ENCODE measurements at places on chromosomes 1 and 21. TPM values are rescaled to one million over a fixed set of nuclear protein-coding genes. Genes with fewer than 3 reads are reported as not detected.

RIIAD1 gene
- not detected for polyA plus RNA-seq

DNA sequence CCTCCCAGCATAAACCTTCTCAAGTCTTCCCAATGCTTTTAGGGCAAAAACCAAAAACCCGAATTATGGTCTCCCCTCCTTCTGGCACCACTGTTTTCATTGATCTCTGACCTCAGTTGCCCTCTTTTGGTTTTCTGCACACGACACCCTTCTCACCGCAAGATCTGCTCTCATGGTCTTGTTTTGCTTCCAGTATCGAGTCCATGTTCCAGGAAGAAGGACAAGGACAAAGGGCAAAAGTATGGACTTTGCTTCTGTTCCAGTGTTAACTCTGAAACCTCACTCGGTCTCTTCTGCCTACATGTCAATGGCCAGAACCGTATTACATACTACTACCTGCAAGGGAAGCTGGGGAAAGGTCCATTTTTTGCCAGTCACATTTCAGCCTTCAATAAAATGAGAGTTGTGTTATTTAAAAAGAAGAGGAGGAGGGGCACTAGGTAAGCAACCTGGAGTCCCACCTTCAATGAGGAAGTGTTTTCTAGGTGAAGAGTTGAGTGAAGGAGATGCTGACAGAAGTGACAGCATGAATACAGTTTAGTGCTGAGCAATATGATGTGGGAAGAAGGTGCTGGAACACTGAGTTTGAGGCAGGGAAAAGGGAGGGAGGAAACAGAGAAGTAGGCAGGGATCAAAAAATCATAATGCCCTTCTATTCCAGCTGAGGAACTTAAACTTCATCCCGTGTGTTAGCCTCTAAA is 183.4 kb downstream of the FGGY start:
- DNase-seq, result no peak

GRCh38 chr1:156140879-156141707 is 12.3 kb upstream of the SEMA4A start:
- DNase-seq, result no peak

GRCh38 chr1:45792744-45793143 is 10.7 kb upstream of the MAST2 start:
- no peak for DNase-seq

WLS gene
- 28.4 TPM for polyA plus RNA-seq

DNA sequence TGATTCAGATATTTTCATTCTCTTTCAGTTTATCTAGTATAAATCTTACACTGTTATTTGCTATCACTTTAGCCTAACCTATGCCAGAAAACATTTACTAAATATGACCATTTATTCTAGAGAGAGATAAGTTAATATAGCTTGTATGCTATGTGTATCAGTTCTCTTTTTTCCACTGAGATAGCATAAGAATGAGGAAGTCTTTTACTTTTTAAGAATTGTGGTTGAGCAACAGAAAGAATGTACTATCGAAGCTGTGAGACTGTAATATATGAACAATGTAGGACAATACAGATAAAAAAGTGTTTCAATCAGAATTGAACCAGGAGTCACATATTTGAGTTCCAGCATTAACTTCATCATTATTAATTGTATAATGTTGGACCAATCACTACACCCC is 479.9 kb upstream of the PLXNA2 start:
- DNase-seq, result no peak

DNA sequence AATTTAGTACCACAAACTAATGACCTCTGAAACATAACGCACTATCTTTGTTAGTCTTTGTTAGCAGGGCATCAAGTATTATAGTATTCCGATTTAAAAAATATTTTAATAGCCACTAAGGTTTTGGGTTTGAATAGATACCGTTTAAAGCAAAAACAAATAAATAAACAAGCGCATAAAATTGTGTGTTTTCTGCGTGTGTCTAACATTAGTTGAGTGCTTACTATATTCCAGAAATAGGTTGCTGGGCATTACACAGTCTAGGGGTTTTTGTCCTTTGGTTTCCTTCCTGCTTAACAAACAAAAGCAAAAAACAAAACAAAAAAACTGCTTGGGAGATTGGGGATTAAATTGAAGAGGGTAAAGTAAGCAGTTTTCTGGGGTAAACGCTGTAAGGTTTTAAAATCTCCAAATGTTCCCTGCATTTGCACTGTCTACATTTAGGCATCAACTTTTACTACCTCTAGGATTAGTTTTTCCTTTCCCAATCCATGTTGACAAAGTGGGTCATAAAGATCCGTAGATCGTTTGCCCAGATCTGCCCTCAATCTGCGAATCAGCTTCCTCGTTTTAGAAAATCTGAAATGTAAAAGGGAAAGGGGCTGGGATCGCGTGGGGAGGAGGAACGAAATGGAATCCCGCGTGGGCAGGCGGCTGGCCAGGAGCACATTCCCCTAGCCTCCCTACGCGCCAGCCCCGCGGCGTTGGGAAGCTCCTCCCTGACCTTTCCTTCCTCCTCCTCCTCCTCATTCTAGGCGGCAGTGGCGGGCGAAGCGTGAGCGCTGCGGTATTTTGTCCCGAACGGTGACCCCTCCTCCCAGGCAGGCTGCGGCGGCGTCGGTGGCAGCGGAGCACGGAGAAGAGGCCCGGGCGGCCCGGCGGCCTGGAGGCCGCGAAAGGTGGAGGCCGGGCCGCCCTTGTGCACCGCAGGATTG is at the start of gene KCTD3:
Gene KCTD3, plus strand, starts transcription at position 749 of the 935 bp plus-strand sequence. CDS start 382 bp downstream, outside the sequence.
- peak; percentile 19 for DNase-seq

DNA sequence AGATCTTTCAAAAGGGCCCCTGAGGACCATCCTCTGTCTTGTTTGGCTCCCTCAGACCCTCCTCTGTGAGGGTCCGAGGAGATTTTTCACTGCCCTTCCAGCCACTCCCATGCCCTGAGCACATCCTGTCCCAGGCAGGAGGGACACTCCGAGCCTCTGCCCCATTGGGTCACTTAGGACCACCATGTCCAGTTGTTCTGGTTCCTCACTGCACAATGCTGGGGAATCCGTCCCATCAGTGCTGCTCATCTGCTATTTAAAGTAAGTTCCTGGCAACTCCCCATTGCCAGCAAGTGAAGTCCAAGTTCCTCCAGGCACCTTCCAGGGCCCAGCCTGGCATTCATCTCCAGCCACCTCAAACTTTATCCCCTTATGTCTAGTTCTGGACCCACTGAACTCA is 117.5 kb upstream of the GRIK3 start:
- DNase-seq, result no peak

GLIS1 gene
- 0.86 TPM for polyA plus RNA-seq

DNA sequence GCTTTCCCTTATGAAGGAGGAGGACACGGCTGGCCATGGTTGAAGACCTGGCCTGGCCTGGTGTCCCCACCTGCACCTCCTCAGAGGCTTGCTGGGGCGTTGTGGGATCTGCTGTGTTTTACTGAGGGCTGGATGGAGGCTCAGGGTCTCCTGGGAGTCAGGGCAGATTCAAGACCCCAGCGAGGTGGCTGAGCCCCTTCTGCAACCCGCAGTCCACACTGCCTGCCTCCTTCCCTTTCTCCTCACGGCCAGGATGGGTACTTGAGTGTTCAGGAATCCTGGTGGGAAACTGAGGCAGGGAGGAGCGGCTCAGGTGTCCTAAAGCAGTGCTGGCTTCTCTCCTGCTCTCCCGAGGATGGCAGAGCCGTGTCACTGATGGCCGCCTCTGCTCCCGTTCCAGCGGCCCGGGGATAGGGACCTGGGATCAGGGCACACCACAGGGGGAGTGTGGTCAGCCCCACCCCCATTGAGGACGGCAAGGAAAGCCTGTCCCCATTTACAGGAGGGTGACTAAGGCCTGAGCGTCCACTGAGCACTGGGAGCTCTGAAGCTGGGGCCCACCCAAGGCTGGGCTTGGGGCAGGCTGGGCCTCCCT is 47.5 kb downstream of the TRPM2 start:
- no peak for DNase-seq

DNA sequence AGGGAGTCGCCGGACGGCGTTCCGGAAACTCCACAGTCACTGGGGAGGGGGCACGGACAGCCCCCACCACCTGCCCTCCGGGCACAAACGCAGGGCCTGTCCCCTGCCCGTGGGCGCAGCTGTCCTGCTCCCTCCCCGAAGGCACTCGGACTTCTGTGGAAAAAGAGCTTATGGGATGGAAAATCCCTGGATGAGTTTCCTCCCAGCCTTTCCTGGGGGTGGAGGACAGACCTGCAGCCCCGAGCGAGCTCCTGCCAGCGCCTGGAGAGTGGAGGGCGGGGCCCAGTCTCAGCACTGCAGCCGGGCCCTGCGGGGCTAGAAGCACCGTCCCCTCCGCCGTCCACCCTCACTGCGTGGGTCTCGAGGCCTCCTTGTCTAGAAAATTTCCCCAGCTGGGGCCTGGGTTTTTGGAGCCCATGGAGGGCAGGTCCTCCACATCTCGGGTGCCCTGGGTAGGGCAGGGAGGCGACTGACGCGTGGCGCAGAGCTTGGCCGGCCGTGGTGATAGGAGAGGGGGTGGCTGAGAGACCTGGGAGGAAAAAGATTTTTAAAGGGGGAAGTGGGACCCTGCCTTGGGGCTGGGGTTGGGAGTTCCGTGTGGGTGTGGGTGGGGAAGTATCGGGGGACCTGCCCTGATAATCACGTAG is 6.4 kb upstream of the COL6A1 start:
- DNase-seq, result no peak

DNA sequence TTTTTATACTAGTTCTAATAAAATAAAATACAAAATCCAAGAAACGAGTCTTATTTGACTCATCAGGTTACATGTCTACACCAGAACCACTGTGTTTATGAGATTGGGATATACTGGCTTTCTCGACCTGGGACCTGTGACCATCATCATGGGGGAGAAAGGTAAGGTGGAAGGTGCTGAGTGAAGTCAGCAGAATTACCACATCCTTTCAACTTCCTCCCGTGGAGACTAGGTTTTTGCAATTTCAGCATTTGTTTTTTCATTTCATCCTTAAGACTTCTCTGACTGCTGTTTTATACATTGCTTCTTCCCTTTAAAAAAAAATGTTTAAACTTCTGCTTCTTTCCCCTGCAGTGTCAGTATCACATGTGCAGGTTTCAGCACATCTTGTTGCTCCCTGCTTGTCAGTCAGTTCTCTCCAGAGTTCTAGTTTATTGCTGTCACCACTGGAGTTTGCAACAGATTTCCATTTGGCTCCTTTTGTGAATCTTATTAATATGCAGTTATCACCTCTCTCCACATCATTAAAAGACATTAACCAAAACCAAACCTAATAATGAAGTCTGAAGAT is 60.4 kb upstream of the HAO2 start:
- DNase-seq, result no peak

- no peak for DNase-seq
Observed at GRCh38 chr1:16162163-16162822, 6.4 kb upstream of the EPHA2 start.

- DNase-seq, result no peak
Observed at GRCh38 chr1:181396171-181396670, 87.1 kb upstream of the CACNA1E start.

SH2D1B gene
- not detected for polyA plus RNA-seq

All from BJ (cell line).